Inflammatory macrophage treated with lipopolysaccharide for 4 hours (primary cell): ENCODE measurements at places on chromosomes 5 and 9.

- DNase-seq: no peak
Observed at GRCh38 chr9:125476645-125477044, 215.0 kb downstream of the GAPVD1 start.

- DNase-seq: no peak
Observed at GRCh38 chr9:132410642-132411041, 631 bp downstream of the CFAP77 start.

- no peak for DNase-seq
Observed at GRCh38 chr9:2032234-2032633, 17.1 kb downstream of the SMARCA2 start.

- no peak for DNase-seq
Observed at GRCh38 chr5:1820926-1821325, 19.7 kb downstream of the NDUFS6 start.

DNA sequence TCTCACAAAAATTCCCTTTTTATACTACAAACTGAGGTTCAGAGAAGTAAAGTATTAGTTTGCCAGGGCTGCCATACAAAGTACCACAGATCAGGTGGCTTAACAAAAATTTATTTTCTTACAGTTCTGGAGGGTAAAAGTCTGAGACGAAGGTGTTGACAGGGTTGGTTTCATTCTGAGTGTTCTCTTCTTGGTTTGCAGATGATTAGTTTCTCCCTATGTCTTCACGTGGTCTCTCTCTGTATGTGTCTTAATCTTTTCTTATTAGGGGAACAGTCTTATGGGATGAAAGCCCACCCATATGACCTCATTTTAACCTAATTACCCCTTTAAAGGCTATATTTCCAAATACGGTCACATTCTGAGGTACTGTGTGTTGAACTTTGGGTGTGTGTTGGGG, 274.2 kb downstream of the BRINP1 start:
- no peak for DNase-seq

DNA sequence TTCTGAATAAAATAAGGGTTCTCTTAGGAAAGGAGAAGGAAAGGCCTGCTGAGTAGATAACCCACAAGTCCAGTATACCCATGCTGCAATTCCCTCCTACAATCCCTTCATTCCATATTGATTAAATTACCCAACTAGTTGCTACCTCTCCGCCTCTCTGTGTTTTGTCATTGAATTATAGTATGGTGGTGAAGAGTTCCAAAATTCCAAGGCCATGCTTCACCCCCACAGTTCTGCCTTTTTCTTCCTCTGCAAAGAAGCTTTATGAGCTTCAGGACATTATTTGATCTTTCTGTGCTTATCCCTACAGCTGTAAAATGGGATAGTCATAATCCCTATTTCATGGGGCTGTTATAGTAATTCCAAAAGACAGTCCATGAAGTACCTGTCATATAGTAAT, 215.6 kb downstream of the ACTL7B start:
- DNase-seq: no peak

DNA sequence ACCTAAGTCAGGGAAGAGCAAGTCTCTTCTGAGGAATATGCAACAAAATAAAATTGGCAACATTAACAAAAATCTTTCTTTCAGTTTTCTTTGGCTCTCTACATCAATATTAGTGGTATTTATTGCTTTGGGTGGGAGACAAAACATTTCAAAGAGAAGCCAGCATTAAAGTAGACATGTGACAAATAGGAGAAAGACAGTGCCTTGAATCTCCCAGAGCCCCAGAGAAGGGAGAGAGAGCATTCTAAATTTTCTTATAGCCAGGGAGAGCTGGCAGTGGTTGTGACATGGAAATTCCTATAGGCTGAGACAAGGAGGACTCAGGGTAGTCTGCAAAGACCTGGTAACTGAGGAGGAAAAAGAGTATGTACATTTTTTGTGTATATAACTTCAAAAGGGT, 79.4 kb upstream of the NREP start:
- no peak for DNase-seq

DNA sequence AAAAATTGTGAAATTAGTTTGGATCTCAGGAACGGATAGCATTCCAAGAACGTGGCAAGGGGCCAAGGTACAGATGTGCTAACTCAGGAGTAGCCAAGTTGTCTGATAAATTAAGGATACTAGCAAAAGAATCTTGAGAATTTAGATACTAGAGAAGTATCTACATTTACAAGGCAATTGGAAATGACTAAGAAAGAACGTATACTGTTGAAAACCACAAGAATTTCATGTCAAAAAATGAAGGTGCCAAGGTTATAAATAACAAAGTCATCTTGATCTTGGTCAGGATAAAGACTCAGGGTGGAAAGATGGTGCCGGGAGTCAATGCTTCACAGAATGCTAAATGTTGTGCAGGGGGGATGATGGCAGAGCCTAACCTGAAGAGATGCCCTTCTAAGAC, 19.2 kb downstream of the CAPSL start:
- DNase-seq: no peak

- DNase-seq: no peak
Observed at GRCh38 chr5:124126504-124127217, 614.7 kb downstream of the CSNK1G3 start.

- peak; percentile 89 for DNase-seq
Observed at GRCh38 chr9:19186232-19186631, 44.3 kb upstream of the DENND4C start.

GRCh38 chr9:20189871-20190270, 401.0 kb upstream of the SLC24A2 start:
- DNase-seq: no peak

- no peak for DNase-seq
Observed at GRCh38 chr5:125455041-125455440, 708.6 kb upstream of the ZNF608 start.

GRCh38 chr9:86892576-86892975, 54.7 kb downstream of the GAS1 start:
- no peak for DNase-seq

- no peak for DNase-seq
Observed at GRCh38 chr9:105043370-105043936, 115.5 kb upstream of the ABCA1 start.

GRCh38 chr5:52498607-52499006, 289.1 kb upstream of the ITGA1 start:
- DNase-seq: no peak

DNA sequence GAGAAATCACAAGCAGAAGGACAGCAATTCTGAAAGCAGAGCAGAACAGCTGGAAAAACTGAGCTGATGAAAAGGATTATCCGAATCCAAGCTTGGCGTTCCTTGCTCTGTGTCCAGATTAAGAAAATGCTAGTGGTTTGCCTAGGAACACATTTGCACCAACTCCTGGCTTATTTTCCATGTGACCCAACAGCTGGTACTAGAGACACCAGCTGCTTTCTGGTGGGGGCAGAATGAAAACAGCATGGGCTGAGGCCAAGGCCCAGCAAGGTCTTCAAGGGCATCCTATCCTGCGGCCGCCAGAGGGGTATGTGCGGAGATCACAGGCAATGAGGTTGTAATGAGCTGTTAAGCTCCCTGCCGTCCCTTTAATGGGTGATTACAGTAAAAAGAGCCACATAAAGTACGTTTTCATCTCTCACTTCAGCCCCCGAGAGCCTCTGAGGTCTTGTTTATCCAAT, 131.5 kb downstream of the DOCK8 start:
- DNase-seq: no peak

- DNase-seq: no peak
Observed at GRCh38 chr5:93454896-93455295, 126.1 kb downstream of the NR2F1-AS1 start.

GRCh38 chr5:111996574-111996973, 239.6 kb upstream of the NREP start:
- DNase-seq: peak; percentile 21

- DNase-seq: peak; percentile 67
Observed at GRCh38 chr9:137402746-137403145, 20.2 kb downstream of the EXD3 start.

DNA sequence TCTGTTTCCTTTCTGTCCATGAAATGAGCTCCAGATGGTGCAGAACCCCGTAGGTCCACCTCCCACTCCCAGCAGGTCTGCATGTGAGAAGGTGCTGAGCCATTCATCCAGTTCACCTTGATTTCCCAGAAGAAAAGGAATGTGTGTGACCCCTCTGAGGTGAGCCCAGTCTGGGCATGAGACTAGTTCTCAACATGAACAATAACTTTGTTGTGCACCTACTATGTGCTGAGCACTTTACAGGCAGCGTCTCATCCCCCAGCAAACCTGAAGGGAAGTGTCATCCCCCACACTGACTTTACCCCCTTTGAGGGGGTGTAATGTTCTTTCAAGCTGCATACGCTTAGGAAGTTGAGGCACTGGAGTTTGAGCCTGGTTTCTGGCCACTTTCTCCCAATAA, 61.4 kb downstream of the SMIM23 start:
- no peak for DNase-seq

DNA sequence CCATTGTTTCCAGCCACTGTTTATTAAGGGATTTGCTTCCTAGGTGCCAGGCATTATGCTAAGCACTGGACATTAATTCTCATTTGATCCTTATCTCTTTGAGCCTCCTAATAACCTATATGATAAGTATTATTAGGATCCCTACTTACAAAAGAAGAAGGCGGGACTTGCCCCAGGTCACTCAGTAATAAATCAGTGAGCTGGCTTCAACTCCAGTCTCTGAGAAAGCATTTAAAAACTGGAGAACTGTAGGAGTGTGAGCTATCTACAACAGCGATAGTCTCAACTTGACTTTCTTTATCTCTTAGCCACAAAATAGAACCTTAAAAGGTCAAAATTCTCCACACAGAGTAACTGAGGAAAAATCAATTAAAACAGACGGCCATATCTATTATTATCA, 155.0 kb downstream of the GNAQ start:
- no peak for DNase-seq

DNA sequence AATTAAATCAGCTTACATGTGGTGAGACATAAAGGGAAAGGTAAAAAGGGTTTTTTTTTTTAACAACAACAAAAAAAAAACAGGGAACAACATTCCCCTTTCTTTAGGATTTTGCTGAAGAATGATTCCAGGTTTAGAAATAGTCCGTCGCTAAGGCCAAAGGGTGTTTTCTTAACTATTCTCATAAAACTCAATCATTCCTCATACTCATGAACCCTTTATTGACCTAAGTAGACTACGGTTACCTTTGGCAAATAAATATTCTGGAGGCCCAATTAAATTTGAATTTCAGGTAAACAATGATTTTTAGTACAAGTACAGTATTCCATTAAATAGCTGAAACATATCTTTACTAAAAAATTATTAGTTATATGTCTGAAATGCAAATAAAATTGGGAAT, 55.6 kb upstream of the CCNG1 start:
- no peak for DNase-seq

GRCh38 chr9:81776390-81776789, 87.0 kb upstream of the TLE1 start:
- peak; percentile 16 for DNase-seq

- no peak for DNase-seq
Observed at GRCh38 chr9:105262497-105262896, 18.0 kb downstream of the SLC44A1 start.

GRCh38 chr9:9792144-9792857, 820.5 kb downstream of the PTPRD start:
- no peak for DNase-seq

GRCh38 chr5:150214289-150214688, 24.4 kb downstream of the SLC6A7 start:
- no peak for DNase-seq

DNA sequence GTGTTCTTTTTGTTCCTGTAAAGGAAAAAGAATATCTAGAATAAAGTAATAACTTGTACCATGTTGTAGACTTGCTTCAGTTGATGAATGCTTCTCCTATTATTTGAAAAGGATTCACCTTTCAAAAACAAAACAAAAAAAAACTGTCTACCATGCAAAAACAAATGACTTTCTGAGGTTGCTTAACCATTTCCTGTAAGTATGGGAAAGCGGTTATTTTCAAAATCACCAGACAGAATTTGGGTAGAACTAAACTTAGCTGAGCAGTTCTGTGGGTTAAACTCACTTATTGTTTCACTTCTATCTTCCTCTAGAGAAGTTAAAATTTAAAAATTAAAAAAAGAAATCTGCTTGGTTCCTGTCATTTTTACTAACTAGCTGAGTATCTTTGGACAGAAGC, 25.2 kb downstream of the LNPEP start:
- peak; percentile 91 for DNase-seq

DNA sequence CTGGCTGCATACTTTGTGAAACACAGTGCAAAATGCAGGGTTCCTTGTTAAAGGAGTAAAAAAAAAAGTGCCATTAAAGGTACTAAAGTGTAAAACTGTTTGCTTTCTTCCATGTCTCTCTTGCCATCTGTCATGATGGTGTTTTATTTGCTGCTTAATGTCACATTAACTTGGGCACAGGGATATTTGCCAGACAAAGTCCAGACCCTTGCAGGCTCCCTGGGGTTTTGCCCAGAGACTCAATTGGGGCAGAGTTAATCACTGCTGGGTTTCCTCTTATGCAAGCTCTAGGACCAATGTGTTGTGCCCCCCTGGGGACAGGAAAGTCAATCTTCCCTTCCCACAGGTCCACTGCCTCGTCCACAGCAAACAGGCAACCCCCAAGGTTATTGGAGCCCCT, 274.3 kb upstream of the SGCD start:
- no peak for DNase-seq

GRCh38 chr5:172177176-172177575, 10.8 kb downstream of the STK10 start:
- peak; percentile 48 for DNase-seq

- no peak for DNase-seq
Observed at GRCh38 chr5:124124711-124125229, 612.8 kb downstream of the CSNK1G3 start.

DNA sequence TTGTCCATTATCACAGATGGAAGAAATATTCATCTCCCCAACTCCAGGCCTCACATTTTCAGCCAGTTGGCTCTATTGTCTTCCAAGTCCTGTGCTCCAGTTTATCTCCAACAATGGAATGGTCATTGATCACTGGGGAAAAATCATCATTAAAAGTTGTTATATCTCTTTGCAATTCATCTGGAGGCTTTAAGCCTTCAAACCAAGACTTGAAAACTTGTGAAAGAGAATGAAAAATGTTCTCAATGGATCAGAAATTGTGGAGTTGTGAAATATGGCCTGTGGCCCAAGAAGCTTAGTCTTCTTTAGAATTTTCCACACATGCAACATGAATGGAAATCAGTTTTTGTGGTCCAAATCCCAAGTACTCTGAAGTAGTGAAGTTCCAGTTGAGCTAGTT, 569.6 kb downstream of the EBF1 start:
- DNase-seq: no peak

DNA sequence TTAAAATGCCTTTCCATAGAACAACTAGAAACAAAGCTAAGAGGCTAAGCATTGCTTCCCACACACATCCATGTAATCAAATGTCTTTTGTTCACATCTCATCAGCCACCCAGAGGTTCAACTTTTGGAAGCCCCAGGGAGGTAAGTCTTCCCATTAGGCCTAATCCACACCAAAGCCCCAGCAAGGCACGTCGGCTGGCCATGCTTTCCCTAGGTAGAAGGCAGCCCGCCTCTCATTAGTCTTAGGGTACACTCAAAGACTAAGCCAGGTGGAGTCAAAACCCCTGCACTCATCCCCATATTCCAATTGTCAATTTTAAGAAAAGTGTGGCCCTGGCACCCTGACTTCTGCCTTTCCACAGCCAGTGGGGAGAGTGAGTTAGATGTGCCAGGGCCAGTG, 87.9 kb downstream of the ATPSCKMT start:
- DNase-seq: no peak

- DNase-seq: no peak
Observed at GRCh38 chr9:134061688-134062371, 6.0 kb downstream of the BRD3 start.
